ENCODE measurements at places on chromosomes 12 and 14. TPM values are rescaled to one million over a fixed set of nuclear protein-coding genes. Genes with fewer than 3 reads are reported as not detected.

FIGNL2 gene
- 0.39 TPM for total RNA-seq

SLC41A2 gene
- 5.7 TPM for total RNA-seq

TSPAN11 gene
- total RNA-seq = 29.3 TPM

C14orf180 gene
- not detected for total RNA-seq

TMEM63C gene
- 0.77 TPM for total RNA-seq

GPR162 gene
- total RNA-seq = 0.76 TPM
